NCI-H226 (cell line): ENCODE measurements at places on chromosomes 16 and 17.

- no peak for DNase-seq
Observed at GRCh38 chr16:73544826-73545225, 496.9 kb upstream of the ZFHX3 start.

DNA sequence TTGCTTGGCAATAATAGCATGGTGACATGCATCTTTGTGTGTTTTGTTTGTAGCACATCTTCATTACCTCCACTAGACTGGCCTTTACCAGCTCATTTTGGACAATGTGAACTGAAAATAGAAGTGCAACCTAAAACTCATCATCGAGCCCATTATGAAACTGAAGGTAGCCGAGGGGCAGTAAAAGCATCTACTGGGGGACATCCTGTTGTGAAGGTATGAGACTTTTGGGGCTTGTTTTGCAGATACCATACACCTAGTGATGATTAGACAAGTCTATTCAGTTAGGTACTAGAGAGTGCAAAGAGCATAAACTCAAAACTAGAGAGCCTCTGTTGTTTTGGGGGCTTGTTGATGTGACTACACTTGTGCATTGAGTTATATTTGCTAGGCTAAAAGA is 41.2 kb downstream of the NFATC3 start:
- DNase-seq = no peak

DNA sequence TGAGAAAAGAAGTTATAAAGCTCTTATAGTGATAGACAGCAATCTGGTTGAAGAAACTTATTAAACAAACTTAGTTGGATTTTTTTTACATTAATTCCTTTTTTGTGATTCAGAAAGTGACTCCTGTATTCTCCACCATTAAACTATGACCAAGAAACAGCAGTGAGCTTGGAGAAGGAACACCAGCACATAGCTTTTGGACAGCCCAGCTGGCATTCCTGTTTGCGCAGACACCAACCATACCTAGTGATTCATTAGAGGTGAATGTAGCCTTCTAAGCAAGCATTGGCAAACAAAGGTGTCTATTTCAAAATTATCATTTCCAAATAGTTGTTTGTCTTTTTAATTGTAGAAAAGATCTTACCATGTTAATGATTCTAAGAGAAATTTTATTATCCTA is 94.4 kb downstream of the STXBP4 start:
- DNase-seq = peak; percentile 45

- DNase-seq = no peak
Observed at GRCh38 chr17:45425984-45426413, 6.7 kb downstream of the ARHGAP27 start.

DNA sequence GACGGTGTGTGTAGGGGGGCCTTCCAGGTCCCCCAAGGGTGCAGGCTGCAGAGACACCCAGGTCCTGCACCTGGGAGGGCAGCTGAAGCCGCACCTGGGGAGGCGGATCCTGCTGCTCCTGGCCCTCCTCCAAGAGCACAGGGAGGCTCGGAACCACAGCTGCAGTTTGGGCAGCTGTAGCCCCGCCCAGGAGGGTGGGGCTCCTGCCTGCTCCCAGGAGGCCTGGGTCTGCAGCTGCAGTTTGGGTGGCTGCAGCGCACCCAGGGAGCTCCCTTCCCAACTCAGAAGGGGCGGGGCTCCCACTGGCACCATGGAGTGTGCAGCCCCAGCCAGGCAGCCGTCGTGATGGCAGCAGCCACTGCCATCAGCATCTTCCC is 69.4 kb upstream of the NKD1 start:
- no peak for DNase-seq

DNA sequence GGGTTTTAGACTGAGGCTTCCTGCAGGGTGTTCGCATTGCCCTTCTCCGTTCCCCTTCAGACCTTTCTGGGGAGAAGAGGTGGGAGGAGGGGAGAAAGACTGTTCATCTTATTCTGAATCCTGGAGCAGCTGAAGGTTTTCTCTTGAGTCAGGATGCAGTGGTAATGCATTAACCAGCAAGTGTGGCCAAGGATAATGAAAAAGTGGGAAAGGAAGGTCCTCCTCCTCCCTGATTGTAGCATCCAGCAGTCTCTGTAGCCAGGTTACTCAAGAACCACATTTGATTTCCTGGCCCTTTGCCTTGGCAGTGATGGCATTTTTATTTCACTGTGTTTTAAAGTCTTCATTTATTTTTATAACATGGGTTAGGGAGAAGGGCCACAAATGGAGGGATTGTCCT is 59.1 kb downstream of the CYLD start:
- no peak for DNase-seq

GRCh38 chr16:84599521-84600202 is 18.2 kb downstream of the COTL1 start:
- DNase-seq = peak; percentile 67

DNA sequence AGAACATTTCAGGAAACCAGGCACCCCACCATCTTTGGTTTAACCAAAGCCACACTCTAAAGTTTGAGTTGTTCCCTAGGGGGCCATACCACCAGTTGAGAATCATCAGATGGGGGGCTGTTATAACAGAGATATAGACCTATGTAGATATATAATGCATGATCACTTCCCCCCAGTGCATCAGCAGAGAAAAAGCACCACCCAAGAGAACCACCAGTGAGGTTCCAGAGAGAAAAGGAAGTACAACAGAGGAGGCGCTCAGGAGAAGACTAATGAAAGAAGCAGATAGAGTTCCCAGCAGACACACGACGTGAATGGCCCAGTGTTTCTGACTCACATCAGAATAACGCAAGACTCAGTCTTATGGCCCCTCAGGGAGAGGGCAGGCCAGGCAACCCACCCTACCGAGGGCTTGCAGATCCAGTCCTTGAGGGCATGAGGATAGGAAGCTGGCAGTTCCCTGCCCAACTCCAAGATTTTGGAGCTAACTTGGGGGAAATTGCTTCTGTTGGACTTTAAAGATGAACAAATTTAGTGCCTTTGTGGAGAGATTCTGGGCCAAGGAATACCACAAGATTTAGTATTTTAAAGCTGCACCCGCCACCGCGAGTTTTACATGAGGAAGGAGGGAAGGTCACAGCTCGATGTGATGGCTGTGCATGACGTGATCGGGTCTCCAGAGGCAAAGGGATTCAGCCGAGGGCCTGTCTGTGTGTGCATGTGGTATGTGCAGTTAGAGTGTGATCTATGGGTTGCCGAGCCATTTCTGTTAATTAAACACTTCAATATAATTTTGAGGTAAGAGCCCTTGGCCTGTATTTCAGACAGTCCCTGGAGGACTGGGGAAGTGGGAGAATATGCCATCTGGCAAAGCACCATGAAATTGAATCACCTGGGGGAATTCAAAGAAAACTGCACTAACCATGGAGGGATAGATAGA is 53.1 kb downstream of the AIPL1 start:
- DNase-seq = no peak

DNA sequence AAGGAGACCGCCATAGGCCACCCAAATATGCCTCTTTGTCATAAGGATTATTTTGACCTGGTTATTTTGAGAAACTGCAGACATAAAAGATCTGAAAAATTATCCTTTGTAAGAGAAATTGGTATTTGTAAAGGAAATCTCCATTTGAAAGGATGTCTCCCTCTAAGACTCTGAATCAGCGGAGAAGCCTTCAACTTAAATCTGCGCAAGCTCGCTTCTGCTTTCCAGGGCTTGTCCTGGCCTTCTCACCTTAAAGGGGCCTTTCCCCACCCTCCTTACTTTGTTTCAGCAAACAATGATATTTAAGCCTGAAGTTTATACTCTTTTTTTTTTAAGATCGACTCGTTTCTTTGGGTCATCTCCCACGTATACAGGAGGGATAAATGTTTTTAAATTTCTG is 34.5 kb downstream of the HSBP1 start:
- DNase-seq = no peak

DNA sequence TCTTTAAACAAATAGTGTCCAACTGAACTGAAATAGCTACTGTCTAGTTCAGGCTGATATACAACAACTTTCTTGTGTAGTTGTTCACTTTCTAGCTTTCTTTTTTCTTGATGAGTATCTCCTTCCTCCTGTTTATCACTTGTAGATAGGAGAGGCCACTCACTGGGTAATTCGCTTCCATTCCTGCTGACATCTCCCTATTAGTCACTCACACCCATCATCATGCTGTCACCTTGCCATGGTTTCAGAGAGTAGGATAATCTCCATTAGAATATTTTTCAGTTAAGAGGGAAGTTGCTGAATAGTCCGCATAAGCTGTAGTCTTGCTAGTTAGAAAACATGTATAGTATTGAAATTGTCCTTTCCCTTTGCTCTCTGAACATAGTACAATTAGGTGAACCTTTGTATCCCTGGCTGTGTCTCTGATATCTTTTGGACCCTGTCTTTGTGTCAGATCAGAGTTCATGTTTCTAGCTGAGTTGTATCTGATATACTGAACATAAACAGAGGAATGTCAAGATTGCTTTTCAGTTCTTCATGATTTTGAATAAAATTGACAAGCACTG is 64.4 kb upstream of the RASL10B start:
- DNase-seq = peak; percentile 7

DNA sequence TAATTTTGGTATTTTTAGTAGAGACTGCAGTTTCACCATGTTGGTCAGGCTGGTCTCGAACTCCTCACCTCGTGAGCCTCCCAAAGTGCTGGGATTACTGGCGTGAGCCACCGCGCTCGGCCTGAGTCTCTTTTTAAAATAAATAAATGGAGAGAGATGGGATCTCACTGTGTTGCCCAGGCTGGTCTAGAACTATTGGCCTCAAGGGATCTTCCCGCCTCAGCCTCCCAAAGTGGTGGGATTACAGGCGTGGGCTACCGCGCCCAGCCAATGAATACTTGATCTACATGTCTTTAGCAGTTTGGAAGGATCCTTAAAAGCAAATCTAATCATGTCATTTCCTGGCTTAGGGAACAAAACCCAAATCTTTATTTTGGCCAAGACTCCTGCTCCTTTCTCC is 1.2 kb downstream of the DHODH start:
- DNase-seq = no peak

DNA sequence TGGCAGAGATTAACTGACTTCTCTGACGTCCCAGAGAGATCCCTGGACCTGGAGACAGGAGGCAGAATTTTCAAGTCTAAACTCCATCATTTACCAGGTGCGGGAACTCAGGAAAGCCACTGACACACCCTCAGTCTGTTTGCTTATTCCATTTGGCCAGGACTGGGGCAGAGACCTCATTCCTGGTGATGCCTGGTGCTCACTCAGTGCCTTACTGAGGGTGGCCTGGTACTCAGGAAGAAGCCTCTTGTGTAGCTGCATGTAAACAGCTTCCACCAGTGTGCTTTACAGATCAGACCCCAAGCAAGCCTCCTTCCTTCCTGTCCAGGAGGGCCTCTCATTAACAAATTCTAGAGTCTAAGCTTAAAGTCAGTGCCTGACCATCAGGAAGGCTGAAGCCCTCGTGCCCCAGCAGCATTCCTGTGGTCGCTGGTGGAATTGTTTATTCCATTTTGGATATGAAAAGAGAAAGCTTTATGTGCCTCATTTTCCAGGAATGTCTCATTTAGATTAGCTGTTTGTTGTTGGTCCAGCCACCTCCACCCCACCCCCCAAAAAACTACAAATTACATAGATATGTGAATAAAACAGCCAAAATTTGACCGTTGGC is 236.1 kb upstream of the CDH5 start:
- DNase-seq = peak; percentile 92

- DNase-seq = no peak
Observed at GRCh38 chr17:41390411-41390938, 6.9 kb downstream of the KRT31 start.

DNA sequence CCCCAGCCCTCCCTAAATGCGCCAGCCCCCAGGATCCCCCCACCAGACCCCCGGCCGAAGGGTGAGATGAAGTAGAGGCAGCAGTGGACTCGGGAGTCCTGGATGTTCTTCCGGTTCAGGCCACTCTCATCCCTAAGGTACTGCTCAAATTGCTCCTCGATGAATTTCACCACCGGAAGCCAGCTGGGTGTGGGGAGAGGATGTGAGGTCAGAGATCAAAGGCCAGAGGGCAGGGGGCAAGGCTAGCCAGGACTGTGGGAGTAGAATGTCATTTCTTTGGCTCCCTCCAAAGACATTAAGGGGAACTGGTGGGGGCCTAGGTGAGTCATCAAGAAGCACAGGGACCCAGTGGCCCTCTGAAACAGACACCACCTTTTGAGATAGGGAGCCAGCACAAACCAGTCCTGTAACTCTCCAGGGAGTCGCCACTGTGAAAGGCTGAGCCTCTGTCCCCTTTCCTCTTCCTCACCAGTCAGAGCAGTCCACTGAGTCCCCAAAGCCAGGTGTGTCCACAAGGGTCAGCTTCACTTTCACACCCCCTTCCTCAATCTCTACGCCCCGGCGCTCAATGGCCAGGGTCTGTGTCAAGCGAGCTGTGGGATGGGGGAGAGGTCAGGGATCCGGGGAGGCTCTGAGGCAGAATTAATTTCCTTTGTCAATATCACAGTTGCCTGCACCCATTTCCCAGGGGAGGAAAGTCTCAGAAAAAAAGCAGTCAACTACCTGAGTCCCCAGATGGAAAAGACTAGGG is 895 bp downstream of the SEPTIN1 start:
- DNase-seq = no peak

- no peak for DNase-seq
Observed at GRCh38 chr17:80604009-80604669, 59.5 kb downstream of the RPTOR start.

DNA sequence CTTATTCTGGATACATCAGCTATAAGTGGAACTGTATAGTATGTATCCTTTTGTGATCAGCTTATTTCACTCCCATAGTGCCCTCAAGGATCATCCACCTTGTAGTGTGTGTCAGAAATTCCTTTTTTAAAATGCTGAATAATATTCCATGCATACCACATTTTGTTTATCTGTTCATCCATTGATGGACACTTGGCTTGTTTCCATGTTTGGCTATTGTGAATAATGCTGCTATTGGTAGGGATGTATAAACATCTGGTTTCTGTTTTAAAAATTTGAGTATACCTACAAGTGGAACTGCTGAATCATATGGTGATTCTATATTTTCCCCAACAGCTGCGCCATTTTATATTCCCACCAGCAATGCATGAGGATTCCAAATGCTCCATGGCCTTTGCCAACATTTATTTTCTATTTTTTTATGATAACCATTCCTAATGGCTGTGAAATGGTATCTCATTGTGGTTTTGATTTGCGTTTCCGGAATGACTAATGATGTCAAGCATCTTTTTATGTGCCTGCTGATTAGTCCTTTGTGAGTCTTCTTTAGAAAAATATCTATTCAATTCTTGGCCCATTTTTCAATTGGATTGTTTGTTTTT is 11.6 kb downstream of the RCVRN start:
- DNase-seq = peak; percentile 74

DNA sequence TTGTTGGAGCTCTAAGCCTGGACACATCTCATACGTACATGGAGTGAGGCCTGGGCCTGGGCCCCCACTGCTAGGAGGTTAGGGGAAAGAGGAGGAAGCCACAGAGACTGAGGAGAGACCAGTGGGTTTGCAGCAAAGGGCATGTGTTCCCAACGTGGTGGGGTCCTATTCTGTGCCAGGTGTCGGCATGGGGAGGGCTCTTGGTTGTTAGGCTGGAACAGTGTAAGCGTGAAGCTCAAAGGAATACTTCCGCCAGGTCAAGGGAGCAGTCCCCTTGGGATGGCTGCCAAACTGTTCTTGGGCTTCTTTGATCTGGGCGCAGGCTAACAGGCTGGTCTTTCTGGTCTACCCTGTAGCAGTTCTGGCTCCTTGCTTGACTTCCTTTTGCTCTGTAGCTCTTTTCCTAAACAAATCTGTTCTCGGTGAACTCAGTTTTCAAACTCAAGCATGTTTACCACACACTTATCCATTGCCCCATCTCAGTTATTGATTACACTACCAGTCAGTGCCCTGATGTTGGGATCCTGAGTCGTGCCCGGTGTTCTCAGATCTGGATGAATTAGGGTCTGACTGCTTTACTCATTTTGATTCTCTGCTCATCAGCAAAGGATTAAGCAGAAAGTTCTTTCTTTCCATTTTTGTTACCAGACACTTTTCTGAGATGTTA is 36.4 kb downstream of the GPT2 start:
- no peak for DNase-seq

GRCh38 chr16:12724226-12724625 is 79.5 kb downstream of the CPPED1 start:
- DNase-seq = no peak
